Activated gamma-delta T cell treated with Interleukin-2 at 50 U/mL for 16 hours (primary cell): ENCODE measurements at places on chromosomes 6 and 20.

DNA sequence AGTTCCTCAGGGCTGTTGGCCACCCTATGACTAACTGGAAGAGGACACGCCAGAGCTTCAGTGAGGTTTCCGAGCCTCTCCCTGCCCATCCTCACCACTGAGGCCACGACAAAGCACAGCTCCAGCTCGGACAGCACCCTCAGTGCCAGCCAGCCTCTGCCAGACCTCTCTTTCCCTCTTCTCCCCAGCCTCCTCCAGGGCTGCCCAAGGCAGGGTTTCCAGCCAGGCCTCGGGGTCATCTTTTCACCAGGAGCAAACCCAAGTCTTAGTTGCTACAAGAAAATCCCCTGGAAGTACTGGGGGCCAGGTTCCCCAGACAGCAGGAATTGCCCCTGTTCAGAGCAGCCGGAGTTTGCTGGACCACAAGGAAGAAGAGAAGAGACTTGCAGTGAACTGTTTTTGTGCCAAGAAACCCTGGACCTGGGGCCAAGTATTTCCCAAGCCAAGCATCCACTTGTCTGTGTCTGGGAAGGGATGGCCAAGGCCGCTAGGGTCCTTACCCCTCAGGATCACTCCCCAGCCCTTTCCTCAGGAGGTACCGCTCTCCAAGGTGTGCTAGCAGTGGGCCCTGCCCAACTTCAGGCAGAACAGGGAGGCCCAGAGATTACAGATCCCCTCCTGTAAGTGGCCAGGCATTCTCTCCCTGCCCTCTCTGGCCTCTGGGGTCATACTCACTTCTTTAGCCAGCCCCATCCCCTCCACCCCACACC, 41.6 kb downstream of the PLAGL2 start:
- DNase-seq, result no peak

- DNase-seq, result no peak
Measured at GRCh38 chr6:12545619-12546409, 170.8 kb upstream of the PHACTR1 start.

DNA sequence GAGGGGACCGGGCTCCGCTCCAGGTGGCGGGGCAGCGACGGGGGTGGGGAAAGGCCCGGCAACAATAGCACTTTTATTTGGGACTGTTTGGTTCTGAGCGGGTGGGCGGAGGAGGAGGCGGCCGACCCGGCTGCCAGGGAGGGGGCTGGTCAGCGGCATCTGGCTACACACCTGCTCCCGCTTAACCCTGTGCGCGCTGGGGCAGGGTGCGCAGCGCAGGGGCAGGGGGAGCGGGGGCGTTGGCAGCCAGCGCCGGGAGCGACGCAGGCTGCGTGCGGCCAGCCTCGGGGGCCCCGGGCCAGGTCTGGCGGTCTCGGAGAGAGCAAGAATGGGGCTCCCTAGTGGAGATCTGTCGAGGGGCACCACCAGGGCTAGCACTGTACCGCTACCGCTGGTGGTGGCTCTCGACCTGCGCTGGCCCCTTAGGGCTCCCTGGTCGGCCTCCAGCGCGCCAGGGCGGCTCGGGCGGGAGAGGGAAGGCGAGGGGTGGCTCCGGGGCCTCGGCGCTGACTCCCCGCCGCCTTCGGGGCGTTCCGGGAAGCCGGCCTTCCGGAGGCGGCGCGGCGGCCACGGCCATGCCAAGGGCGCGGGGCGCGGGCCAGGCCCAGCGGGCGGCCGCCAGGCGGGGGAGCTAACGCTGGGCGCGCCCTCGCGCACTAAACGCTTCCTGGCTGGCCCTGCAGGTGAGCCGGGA, 92.4 kb downstream of the NCR2 start:
- no peak for DNase-seq

DNA sequence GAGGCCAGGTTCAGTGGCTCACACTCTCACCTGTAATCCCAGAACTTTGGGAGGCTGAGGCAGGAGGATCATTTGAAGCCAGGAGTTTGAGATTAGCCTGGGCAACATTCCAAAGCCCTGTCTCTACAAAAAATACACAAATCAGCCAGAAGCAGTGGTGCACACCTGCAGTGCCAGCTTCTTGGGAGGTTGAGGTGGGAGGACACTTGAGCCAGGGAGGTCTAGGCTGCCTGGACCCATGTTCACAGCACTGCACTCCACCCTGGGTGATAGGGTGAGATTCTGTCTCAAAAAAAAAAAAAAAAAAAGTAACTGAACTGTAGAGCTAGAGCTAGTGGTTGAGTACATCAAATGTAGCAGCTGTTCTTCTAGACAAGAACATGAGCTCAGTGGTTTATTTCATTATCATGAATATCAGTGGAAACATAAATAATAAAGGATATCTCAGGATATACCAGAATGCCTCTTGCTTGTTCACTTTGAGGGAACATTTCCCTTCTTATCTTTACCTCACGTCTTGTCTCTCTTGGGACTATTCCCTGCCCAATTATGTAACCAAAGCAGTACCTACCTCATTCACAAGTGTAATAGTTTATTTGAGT, 17.6 kb downstream of the NANP start:
- no peak for DNase-seq

GRCh38 chr6:93391965-93392364, 27.4 kb downstream of the EPHA7 start:
- DNase-seq, result no peak

GRCh38 chr20:57711826-57712225, 2.0 kb upstream of the PMEPA1 start:
- no peak for DNase-seq

DNA sequence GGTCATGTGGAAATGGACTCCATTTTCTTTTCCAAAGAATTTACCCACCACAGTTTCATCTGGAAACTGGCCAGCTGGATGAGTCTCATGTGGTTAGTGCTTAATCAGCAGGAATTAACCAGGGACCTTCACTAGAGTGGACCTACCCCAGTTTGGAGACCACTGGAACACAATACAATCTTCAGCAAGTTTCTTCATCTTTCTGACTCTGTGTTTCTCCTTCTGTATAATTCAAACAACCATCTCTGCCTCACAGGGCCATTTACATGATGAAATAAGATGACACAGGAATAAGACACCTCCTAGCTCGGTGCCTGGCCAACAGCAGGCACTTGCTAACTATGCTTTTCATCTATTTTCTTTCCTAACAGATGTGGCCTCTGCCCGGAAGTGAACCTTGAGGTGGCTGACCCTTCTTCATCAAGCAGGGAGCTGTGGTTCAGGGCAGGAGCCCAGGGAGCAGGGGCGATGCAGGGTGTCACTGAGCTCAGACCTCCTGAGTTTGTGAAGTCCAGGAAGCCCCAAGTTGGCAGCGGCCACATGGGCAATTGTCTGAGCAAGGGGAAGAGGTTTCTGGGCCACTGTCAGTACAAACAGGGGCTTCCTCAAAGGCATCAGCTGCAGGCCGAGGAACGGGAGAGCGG, 98.8 kb downstream of the SOD2 start:
- DNase-seq, result no peak

- DNase-seq, result no peak
Measured at GRCh38 chr20:48984575-48985219, 61.4 kb upstream of the CSE1L start.

DNA sequence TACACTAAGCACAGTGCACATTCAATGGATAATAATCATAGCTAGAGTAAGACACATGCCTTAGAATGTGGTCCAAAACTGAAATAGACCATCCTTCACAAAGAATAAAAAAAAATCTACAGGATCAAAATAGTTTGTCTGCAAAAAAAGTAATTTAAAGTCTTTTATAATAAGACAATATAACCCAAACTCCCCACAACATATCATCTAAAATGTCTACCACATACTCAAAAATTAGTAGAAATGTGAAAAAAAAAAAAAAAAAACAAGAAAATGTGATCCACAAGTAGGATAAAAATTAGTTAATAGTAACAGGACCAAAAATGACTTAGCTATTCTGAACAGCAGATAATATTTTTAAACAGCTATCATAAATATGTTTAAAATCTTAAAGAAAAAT, 557.2 kb upstream of the ARID1B start:
- DNase-seq, result no peak

GRCh38 chr20:39705032-39705431, 742.9 kb downstream of the DHX35 start:
- DNase-seq, result no peak

DNA sequence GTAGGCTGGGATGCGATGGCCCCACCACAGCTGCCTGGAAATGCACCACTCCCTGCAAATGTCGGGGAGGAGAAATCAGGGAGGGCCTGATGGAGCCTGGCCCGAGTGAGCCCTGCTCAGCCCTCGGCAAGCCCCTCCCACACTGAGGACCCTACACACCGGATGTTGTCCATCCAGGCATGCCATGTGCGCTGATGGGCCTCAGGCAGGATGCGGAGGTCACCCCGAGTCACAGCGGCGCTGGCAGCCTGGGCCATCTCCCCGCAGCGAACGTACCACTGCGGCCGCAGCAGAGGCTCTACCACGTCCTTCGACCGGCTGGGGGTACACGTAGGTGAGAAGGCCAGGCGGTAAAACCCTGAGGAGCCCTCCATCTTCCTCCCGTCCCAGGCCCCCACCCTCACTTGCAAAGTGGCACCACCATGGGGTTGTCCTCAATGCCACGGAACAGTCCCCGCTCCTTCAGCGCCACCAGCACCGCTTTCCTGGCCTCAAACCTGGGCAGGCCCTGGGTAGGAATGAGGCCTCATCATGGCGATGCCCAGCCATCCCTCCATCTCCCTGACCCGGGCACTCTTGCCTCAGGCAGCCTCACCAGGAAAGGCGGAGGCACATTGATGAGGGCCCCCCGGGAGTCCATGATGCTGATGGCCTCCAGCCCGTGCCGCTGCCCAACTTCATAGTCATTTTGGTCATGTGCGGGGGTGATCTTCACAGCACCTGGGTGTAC, 5.2 kb upstream of the VWA7 start:
- no peak for DNase-seq

DNA sequence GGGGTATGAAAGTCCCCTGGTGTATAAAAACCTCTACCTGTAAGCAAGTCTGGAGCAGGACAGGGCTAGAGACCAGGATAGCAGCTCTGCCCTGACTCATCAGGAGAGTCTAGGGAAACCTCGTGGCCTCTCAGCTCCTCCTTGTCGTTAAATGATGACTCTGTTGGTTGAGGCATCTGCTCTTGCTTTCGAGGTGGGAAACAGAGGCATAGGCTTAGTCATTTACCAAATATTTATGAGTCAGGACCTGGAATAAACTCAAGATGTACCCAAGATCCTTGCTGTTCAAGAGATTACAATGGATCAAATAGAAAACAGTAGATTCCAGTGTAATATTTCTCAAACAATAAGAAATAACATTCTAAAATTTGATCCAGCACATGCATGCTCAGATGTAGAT, 5.5 kb downstream of the MANBAL start:
- DNase-seq, result no peak

DNA sequence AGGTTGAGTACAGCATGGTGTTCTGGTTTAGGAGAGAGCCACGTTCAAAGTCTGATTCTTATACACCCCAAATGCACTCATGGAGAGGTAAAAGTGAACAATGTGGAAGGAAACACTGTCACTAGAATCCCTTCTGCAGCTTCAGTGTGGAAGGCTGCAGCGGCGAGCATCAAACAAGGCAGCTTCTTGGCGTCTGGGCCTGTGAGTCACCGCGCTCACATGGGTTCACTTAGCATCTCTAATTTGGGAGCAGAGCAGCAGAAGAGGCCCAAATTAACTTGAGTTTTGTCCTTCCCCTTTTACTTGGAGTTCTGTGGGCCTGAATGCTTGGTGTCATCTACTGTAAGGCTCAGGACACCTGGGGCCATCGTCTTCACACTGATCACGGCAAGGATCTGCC, 10.9 kb upstream of the E2F1 start:
- no peak for DNase-seq

GRCh38 chr20:4320291-4320690, 304.9 kb upstream of the RNF24 start:
- no peak for DNase-seq

DNA sequence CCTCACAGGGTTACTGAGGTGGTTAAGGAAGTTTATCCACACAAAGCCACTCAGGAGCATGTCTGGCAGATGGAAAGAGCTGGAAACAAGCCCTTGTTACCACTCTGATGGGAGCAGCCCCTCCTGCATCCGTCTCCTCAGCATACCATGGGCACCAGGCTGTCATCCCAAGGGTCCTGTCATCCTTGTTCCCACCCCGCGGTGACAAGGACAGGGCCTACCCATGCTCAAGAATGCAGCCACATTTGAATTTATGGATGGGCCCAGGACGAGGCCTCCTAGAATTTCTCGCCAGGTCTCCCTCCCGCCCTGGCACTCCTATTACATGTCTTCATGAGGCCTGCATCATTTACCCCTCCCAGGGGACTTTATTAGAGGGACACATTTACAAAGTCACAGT, 60.0 kb downstream of the NPEPL1 start:
- no peak for DNase-seq

DNA sequence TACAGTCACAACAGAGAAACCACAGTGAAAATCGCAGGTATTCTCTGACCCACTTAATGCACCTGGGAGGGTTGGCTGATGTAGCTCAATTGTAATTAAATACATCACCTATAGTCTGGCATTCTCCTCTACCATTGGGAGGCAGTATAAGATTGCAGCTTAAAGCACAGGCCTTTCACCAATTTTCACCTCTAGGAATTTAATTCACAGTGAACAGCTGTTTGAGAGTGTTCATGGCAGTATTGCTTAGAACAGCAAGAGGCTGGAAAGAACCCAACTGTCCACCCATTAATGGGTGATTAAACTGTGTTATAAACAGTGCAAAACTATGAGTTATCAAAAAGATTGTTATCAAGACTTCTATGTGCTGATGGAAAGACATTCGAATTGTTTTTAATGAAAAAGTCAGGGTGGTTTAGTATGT, 2.0 kb downstream of the EDEM2 start:
- peak; percentile 19 for DNase-seq

- no peak for DNase-seq
Measured at GRCh38 chr20:32456869-32457478, 98.8 kb downstream of the ASXL1 start.

DNA sequence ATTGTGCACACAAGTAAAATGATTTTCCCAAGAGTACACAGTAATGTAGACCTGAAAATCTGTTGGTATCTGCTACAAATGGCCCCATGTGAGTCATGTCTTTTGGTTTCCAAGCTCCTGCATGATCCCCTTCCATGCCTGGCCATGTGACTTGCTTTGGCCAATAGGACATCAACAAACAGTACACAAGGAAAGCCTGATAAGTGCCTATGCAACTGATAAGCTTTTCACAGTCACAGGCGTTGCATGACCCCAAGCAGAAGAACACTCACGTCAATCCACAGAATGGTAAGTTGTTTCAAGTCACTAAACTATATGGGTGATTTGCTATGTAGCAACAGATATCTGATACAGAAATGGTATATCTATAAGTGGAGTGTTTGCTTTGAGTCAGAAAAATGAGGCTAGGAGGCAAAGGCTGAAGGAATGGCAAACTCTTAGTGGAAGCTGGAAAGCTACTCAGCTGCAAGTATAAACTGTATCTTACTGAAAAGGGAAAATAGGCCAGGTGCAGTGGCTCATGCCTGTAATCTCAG, 160.1 kb upstream of the BEND3 start:
- DNase-seq, result no peak

DNA sequence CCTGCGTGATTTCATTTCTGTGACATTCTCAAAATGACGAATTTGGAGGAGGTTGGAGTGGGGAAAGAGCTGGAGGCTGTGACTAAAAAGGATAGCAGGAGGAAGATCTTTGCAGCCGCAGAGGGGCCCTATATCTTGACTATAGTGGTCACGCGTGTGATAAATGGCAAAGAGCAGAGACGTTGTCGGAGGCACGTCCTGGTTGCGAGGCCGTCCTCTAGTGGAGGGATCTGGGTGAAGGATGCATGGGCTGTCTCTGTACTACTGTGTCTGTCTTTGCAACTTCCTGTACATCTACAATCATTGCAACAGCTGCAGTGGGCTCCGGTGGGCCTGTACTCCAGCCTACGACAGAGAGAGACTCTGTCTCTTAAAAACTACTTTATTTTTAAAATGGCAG, 76.6 kb downstream of the YTHDF1 start:
- DNase-seq, result no peak
